ENCODE measurements at places on chromosomes 6 and 20.

DNA sequence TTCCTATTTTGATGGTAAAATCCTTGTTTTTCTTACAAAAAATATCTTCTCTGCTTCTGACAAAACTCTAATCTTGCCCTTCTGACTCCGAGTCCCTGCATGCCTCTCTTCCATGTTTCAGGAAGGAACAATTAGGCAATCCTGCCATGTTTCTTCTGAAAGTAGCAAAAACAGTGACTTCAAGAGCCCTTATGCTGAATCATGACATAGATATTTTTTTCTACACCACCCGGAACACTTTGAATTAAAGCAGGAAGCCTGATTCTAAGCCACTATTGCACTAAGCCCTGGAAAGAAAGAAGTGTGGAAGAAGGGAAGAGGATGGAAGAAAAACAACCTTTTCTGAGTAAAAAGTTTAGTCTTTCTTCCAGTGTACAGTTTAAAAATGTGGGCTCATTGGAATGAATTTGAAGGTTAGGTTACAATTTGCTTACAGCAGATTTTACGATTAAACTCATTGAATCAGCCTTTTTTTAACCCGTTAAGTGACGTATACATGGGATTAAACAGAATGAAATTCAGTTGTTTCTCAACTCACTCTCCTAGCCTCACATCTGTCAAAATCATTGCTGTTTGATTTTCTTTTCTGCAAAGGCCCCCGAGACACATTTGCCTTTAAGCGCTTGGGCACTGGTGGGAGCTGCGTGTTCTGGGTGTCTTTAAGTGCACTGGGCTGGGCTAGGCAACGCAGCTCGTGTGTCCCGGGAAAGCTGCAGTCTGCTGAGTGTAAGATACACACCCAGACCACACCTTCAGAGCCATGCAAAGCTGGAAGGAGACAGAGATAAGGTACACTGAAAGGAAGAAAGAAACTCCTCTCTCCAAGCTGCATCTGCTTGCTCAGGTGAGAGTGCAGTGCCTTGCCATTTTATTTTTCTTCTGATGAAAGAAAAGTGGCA is 159.4 kb upstream of the CITED2 start:
- DNase-seq: peak; percentile 68

- no peak for DNase-seq
Measured at GRCh38 chr6:167134448-167135328, 11.8 kb downstream of the CCR6 start.

DNA sequence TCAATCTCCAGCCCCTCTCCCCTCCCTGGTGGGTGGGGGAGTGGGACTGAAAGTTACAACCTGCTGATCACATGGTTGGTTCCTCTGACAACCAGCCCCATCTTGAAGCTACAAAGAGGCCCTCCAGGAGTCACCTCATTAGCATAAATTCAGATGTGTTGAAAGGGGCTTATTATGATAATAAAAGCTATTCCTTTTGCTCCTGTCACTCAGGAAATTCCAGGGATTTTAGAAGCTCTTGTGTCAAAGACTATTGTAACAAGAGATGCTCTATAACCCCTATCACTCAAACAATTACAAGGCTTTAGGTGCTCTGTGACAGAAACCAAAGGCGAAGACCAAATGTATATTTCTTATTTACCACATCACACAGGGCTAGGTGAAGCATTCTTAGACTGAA is 30.1 kb upstream of the MBOAT1 start:
- DNase-seq: no peak

DNA sequence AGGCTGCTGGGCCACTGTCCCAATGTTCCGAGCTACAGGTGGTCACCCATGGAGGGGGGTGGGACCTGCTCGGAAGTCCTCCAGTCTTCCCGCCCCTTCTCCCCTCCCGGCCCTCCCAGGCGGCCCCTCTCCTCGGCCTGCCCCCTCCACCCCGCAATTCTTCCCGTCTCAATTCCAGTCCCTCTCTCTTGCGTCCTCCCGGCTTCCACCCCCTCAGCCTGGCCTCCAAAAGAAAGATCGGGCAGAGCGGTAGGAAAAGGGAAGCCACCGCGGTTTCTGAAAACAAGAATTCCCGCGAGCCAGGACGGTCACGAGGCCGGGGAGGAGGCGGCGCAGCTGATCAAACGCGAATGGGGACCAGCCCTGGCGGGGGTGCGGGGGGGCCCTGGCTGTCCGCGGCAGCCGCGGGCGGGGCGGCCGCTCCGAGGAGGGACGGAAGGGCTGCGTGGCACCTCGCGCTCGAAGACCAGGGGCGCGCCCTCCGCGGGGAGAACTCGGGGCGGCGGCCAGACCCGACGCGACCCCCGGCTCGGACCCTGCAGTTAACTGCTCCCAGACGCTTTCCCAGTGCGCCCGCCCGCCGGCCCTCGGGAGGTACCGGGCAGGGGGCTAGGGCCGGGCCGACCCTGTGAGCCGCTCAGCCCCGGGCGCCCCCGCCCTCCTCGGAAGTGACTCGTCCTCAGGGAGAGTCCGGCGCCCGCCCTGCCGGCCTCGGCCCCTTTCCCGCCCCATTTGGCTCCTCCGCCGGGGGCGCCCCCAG is 1.0 kb downstream of the PXDC1 start:
- peak; percentile 88 for DNase-seq

DNA sequence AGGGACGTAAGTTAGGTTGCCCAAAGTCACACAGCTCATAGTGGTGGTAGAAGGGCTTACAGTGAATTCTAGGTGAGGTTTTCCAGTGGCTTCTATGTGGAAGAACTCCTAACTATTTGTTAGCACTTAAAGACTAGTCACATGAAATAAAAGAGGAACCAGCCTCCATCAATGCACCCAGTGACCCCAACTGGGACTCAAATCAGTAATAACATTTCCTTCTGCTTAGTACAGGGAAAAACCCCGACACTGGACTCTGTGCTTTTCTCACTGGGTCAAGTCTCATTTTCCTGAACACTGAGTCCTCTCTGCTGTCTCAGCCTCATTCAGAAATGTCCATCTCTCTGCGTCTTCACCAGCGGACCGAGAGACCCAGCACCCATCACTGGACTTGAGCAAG is 89.2 kb downstream of the SLC22A23 start:
- peak; percentile 76 for DNase-seq
